Urinary bladder (tissue), 4 donors: ENCODE measurements at places on chromosomes 16 and 17. TPM values are rescaled to one million over a fixed set of nuclear protein-coding genes. Genes with fewer than 3 reads are reported as not detected.

Gene BICDL2
- polyA plus RNA-seq: 8.3 TPM

GRCh38 chr16:50568187-50568815 is 20.1 kb downstream of the NKD1 start:
- no peak for DNase-seq

- no peak for DNase-seq
Observed at GRCh38 chr16:54436346-54436745, 149.8 kb upstream of the IRX3 start.

Gene CD19
- 0.70 TPM for polyA plus RNA-seq

DNA sequence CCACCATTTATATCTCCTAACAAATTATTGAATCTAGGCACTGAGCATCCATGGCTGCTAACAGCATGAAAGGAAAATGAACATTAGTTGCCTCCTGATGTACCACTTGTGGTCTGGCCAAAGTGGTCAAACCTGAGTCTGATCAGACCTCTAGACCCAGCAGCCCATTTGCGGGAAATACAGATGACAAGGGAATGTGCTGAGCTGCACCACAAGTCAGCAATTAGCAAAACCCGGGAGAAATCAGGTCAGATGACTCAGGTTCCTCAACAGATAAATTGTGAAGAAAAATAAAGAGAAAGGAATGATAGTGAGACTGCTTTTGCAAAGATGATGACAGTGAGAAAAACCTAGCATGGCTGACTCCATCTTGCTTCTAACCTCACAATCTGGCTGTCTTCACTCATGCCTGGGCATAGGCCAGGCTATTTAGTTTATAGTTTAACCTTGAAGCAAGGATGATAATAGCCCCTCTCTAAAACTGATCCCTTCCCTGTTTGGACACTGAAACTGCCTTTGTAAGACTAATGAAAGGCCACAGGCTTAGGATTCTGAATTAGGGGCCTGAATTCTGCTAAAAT is 142.7 kb upstream of the ASIC2 start:
- DNase-seq: no peak

Gene ITGAD
- 0.05 TPM for polyA plus RNA-seq

Gene GPR142
- polyA plus RNA-seq: 0.23 TPM
